ENCODE measurements at places on chromosomes 12 and 14.

DNA sequence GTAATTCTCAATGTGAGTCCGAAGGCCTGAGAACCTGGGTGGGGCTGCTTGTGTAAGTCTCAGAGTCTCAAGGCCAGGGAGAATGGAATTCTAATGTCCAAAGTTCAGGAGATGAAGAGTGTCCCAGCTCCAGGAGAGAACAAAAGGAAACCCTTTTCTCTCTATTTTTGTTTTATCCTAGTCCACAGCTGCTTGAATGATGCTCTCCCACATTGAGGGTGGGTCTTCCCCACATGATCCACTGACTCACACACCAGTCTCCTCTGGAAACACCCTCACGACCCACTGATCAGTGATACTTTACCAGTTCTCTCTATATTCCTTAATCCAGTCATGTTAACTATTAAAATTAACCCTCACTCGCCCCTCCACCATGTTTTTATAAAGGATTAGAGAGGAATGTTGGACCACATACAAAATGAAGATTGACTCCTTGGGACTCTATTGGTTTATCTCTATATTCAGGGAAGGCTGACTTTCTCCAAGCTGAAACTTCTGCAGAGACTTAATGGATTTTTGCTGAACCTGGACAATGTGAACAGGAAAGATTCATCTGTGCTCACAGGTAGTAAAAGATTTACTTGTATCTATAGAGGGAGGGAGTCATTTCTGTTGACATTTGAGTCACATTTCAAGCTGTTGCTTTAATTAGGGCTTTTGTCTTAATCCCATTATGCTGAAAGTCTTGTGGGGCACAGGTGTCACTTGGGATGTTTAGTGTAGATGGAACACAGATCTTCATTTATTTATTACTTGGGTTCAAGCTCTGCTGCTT is 1061.0 kb upstream of the TMEM132C start:
- DNase-seq, result no peak

- DNase-seq, result no peak
Observed at GRCh38 chr12:26744697-26745440, 88.1 kb downstream of the ITPR2 start.

GRCh38 chr12:11555743-11556625 is 93.5 kb upstream of the ETV6 start:
- no peak for DNase-seq

DNA sequence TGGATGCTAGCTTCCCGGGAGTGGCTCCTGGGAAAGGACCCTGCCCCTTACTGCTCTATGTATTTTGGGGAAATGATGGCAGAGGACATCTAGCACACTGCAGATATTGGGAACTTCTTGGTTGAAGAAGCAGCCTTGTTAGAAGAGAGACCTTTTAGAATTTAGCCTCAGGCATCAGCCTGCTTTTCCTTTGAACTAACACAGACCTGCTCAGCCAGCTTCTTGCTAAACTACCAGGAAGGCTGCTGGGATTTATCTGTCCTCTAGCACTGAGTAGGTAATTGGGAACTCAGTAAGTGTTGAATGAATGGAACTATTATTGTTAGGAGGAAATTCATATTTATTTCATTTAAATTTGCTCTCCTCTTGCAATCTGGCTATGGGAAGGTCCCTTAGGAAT is 77.3 kb downstream of the DRAM1 start:
- DNase-seq, result no peak

DNA sequence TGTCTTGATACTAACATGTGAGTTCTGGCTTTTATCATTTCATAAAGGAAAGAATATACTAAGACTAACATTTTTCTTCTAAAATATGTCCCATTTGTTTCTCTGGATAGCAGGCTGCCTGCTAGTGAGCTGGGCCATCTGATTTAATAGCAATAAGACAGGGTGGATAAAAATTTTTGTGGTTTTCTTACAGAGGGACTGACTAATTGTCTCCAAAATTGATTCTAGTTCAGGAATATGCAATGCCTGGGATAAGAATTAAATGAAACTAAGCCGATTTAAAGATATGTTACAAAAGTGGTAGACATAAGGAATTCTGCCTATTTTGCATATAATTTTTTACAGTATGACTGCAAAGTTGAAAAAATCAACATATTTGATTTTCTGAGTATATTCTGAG is 252.9 kb upstream of the NAV3 start:
- DNase-seq, result no peak

DNA sequence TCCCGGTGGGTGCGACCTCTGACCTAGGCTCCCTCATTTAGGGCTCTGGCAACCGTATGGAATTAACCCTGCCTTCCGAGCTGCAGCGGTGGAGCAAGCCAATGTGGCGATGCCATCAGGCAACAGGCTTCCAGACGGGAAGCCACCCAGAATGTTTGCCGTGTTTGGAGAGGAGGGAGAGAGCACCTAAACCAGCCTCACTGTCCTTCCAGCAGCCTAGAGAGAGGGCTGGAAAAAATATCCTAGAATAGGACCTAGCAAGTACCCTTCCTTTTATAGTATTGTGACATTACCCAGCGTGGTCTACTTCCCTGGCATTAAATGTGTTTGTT is 287 bp upstream of the SLC2A13 start:
- DNase-seq, result no peak

DNA sequence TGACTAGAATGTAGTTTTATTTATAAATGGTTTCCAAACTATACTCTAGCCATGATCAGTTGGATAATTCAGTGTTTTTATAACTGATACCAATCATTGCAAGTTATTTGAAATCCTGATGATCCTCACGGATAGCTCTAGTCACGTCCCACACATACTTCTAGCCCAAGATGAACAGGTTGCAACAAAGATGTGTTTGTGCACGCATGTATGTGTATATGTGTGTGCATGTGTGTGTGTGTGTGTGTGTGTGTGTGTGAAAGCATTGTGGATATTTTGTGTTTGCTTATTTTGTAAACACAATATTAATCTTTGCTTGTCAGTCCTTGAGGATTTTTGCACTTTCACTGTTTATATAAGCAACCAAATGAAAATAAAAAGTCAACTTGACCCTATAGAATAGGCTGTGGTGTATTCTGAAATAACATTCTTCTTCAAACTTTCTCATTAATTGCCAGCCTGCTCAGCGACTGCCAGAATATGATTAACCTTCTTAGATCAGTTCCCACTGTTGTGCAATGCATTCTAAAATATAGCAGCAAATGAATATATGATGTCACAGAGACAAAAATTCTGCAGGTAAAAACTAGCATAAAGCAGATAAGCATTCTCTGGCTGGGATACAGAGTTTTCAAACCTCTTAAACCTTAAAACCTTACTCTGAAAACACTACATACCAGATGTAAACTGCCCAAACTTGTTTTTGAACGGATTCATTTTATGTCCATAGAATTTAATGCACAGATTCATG is 48.8 kb upstream of the HIF1A start:
- DNase-seq, result no peak

DNA sequence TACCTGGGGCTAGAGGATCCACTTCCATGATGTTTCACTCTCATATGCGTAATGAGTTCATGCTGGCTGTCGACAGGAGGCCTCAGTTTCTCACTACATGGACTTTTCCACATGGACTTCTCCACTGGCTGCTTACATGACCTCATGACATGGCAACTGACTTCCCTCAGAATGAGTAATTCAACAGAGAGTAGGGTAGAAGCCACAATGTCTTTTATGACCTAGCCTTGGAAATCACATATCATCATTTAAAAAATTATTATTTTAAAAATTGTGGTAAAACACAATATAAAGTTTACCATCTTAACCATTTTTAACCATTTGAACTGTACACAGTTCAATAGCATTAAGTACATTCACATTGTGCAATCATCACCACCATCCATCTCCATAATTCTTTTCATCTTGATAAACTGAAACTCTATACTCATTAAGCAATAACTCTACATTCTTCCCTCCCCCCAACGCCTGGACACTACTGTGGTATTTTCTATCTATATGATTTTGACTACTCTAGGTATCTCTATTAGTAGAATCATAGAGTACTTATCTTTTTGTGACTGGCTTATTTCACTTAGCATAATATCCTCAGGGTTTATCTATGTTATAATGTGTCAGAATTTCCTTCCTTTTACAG is 144.5 kb downstream of the TGFB3 start:
- DNase-seq, result no peak

DNA sequence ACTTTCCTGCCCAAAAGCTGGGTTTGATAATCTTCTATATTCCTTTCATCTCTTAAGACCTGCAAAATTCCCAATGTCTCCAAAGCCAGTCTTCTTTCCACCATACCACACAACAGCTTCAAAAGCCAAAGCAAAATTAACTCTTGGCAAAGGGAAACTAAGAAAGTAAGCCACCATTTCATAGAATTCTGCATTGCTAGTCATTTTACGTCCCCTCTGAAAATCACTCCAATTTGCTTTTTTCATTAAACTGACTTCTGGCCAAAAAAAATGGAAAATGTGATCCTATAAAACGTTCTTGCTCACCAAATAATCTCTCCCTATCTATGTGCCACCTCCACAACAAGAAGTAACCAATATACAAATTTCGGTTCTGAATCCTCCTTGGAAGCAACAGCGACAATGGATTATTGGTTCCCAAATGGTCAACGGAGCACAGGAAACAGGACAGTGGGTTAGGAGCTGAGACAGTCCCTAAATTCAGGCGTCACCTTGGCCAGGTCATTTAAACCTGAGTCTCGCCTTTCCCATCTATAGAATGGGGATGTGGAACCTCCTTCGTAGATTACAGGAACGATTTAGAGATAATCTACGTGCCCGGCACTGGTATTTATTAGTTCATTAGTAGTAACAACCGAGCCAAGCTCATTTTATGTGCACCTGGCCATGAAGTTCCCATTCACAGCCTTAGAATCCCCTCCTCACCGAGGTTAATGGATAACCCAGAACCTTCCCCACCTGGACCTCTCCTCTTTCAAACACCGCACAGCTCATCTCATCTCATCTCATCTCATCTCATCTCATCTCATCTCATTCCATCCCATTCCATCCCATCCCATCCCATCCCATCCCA is 1.2 kb downstream of the NT5DC3 start:
- no peak for DNase-seq

DNA sequence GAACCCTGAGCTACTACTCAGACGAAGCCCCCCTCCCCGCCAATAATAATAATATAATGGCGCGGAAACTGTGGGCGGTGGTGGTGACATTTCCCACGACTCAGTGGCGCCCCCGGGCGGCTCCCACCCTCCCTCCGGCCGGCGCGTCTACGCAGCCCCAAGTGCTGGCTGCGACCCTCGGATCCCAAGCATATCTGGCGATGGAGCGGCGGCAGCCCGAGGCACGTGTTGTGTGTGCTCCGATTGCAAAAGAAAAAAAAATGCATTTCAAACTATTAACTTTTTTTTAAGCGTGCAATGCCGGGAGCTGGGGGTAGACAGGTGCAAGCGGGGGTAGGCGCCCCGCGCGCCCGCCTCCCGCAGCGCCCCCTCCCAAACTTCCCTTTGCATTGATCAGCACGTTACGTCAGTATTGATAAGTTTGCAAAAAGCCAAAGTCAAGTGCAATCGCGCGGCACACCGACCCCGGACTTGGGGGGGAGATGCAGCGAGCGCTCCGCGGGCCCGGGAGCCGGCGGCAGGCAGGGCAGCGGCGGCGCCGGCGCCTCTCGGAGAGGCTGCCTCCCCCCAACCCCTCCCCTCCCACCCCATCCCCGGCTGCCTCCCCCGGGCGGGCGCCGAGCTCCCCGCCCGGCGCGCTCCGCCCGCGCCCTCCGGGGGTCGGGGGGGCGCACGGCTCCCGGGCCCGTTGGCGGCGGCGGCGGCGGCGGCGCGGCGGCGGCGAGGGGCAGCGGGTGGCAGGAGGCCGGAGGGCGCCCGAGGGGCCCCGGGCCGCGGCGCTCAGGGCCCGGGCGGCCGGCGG is 113.1 kb upstream of the MYL2 start:
- DNase-seq, result no peak

DNA sequence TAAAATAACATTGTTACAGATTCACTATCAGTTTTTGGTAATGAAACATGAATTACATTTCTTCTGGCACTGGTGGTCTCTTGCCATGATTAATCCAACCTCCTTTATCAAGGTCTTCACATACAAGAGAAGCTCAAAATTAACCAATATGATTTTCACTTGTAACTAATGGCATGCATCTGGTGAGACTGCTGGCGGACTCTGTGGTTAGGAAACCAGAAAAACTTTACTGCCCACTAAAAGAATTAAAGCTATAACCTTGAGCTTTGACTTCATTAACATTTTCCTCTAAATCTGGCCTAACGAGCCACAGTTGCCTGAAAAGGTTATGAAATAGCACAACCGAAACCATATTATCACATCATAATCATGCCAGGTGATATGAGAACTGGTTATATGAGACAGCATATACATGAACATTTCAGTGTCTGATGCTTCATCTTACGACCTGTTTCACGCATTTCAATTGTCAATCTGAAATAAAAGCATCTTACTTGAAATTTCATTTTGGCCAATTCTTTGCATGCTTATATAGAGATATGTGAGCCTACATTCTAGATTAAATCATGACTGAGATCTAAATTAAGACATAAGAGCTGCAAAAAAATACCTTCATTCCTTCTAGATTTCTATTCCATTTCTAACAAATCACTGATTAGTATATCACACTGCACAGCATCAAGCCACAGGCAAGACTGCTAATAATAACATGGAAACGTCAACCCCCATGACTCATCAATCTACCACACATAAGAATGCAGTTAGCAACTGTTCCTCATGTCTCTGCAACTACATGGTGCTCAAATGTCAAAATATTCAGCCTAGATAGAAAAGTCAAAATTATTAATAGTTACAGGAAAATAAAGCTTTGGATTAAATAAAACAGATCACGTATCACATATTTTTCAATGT is 89.3 kb downstream of the OSBPL8 start:
- DNase-seq, result no peak

DNA sequence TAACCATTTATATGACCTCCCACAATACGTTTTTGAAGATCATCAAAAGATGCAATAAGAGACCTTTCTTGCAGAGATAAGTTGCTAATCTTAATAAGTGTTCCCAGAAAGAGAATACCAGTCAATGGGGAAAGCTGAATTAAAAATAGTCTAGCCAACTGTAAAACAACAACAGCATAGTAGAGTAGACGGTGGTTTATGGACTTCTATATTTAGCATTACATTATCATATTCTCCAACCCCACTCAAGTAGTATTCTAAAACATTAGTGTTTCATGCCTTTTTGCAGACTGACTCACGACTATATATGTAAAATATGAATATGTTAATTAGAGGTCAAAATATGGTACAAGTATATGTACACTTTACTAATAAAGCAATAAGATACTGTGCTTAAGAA is 218.9 kb downstream of the MED13L start:
- no peak for DNase-seq

DNA sequence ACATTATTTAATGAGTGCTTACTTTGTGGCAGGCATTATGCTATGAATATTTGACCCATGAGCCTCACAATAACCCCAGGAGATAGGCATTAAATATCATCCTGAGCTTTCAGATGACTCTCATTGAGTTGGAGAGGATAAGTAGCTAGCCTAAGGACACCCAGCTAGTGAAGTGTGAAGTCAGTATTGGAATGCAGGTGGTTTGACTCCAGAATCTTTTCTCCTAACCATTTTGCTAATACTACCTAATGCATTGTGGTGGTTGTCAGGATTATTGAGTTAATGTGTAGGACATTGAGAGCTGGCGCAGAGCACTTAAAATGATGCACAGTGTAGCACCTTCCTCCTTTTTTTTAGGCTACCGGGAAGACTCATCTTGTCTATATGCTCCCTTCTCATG is 3.8 kb upstream of the CDKL1 start:
- no peak for DNase-seq

- no peak for DNase-seq
Observed at GRCh38 chr12:131101703-131102492, 148.2 kb downstream of the ADGRD1 start.

GRCh38 chr12:124327362-124328043 is 32.6 kb downstream of the RFLNA start:
- no peak for DNase-seq

Measured in T-helper 2 cell (primary cell).